EH (cell line): ENCODE measurements at places on chromosomes 2 and 18.

- no peak for DNase-seq
Measured at GRCh38 chr2:230668939-230669303, 43.7 kb upstream of the CAB39 start.

DNA sequence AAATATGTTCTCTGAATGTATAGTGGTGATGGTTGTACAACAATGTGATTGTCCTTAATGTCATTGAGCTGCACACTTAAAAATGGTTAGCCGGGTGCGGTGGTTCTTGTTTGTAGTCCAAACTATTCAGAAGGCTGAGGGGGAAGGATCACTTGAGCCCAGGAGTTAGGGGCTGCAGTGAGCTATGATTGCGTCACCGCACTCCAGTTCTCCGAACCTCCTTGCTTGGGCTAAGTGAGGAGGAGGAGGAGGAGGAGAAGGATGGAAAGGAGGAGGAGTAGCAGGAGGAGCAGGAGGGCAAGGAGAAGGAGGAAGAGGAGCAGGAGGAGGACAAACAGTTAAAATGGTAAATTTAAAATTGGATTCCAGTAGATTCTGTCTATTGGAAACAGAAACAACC lies 10.5 kb downstream of the SLC14A1 start:
- no peak for DNase-seq

- DNase-seq: peak; percentile 9
Measured at GRCh38 chr18:6207116-6207515, 207.6 kb downstream of the L3MBTL4 start.

- DNase-seq: peak; percentile 67
Measured at GRCh38 chr18:59308248-59308937, 10.1 kb downstream of the CPLX4 start.

DNA sequence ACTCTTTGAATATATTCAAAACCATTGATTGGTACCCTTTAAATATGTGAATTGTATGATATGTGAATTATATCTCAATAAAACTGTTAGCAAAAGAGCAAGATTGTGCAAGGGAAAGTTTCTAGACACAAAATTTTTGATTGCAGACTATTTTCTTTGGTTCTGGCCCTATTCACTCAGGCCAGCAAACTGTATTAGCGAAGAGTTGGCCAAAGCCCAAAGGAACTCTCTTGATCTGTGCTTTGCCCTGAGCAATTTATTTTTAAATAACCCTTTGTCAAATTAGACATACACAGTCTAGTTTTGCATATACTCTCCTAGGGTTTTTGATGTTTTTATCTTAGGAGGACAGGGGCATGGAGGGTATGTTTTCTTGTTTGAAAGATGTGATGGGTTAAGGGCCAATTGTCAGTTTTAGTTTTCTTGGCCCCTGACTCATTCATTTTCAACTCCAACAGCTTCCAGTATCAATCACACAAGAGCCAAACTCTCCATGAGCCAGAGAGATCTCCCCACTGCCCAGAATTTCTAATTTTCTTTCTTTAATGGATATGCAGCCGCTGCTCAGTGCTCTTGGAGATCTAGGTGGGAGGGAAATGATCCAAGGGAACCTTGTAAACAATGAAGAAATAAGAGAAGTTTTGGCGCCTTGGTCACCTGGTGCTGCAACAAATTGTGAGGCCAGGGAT lies 231.5 kb downstream of the SRBD1 start:
- DNase-seq: no peak

- peak; percentile 91 for DNase-seq
Measured at GRCh38 chr2:225735844-225736243, 336.3 kb downstream of the NYAP2 start.

GRCh38 chr2:239225371-239225851 lies 175.4 kb downstream of the HDAC4 start:
- no peak for DNase-seq

DNA sequence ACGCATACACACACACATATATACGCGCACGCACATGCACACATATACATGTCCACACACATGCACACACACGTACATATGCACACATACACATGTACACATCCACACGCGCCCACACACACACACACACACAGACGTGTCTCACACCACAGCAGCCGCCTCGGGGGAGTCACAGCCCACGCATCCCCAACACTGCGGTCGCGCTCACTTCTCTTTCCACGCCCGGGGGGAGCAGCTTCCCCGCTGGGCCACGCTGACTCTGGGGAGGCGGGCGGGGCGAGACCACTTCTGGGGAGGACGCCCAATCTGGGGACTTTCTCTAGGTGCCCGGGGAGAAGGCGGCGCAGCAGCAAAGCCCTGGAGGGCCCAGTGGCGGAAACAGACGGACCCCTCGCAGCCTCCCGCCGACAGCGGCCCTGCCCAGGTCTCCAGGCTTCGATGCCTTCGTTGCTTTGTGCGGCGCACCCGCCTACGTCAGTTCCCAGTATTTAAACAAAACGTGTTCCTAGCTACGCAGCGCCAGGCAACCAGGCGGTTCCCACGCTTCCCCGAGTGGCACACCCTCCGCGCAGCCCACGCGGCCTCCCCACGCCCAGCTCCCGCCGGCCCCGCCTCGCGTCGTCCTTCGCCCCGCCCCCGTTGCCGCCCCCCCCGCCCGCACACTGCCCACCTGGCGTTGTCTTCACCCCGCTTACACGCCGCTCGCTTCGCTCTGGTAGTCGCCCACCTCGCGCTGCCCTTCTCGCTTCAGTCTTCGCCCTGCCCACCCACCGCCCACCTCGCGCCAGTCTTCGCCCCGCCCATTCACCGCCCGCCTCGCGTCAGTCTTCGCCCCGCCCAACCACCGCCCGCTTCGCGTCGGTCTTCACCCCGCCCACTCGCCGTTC lies 810 bp upstream of the RBFA start:
- no peak for DNase-seq

DNA sequence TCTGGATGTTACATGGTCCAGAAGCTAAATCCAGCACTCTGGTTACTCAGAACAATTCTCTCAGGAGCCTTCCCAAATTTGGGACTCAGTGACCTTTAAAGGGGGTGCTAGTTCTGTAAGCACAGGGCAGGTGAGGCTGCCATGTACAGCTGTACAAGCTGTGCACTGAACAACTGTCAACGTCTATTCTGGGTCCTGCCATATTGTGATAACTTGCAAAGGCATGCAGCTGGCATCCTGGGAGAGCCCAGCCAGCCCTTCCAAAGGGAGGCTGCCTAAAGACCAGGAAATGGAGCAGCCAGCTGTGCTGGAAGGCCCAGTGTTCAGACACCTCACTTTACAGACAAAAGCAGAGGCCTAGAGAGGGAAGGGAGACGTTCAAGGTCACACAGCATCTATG lies 204.8 kb downstream of the KLHL29 start:
- peak; percentile 32 for DNase-seq

- DNase-seq: no peak
Measured at GRCh38 chr2:32192418-32192817, 26.8 kb downstream of the SLC30A6 start.

GRCh38 chr2:223725494-223725893 lies 111.9 kb downstream of the AP1S3 start:
- DNase-seq: peak; percentile 98

DNA sequence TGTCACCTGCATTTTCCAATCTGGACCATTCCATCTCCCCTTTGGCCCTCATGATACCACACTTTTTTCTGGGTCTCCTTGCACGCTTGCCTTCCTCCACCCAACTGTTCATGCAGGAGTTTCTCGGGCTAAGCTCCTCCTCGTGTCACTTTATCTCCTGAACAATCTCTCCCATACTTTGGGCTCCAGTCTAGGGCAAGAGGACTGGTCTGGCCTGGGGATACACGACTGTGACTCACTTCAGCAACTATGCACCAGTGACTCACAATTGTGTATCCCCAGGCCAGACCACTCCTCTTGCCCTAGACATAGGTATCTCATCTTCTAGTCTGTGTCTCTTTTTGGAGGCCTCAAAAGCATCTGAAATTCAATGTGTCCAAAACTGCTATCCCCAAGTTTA lies 149.4 kb upstream of the PTPRM start:
- DNase-seq: peak; percentile 73

DNA sequence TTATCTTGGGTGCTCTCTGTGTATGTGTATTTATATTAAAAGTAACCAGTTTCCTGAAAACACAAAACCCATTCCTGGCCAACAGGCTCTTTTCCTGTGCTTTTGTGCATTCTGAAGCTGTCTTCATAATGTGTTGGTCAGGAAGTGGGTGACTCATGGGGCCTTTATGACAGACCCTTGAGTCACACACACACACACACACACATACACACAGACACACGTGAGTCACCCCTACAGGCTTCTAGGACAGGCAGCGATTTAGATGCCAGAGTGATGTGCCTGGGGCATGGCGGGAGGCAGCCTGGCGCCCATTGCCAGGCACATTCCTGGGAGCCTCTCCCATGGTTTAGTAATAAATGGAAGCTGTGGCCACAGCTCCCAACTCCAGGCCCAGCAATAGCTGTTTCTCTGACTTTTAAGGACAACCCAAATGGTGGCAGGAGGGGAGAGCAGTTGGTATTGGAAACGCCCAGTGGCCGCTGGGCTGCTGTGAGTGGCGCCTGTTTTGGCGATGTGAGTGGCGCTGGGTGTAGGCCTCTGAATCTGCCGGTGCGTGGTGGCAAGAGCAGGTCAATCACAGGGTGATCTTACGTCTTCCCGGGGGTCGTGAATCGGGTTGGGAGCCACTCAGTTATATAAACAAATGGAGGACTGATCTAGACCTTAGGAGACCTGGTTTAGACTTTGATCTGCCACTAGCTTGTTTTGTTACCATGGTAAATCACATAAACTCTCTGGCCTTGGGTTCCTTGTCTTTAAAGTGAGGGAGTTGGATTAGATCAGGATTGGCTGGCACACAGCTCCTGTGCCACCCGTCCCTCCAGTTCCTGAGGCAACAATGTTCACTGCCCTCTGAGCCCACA lies 150.7 kb upstream of the DLX2 start:
- peak; percentile 100 for DNase-seq

GRCh38 chr2:3073041-3073595 lies 304.5 kb downstream of the EIPR1 start:
- no peak for DNase-seq

DNA sequence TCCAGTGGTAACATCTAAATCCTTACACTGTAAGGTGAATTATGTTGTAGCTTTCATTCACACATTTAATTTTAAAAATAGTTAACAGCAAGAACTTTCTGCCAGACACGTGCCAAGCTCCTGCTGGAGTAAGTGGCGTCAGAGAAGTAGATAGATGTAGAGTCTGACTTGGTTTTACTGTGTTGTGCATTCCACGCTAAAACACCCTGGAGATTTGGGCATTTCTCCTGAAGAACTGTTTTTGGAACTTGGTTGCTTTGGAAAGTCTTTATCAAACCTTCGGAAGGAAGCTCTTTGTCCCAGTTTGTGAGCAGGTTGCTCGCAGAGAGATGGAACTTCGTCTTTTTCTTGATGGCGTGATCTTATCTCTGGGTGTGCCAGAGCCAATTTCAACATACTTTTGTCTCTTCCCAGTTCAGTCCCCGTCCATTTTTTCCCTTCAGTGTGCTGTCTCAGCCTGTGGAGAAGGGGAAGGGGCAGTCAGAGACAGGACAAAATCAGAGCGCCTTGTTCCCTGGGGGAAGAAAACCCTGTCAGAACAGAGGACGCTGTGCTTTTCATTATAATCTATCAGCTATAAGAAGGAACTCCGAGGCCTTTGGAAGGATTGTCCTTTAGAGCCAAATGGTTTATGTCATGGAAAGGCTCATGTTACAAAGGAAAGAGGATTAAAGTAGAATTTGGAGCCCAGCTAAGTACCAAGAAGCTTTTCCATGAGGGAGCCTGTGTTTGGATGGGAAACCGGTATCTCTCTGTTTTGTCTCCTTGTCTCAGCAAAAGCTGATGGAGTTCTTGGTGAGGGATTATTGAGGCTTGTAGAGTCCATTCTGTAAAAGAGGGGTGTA lies 18.9 kb downstream of the GRHL1 start:
- peak; percentile 22 for DNase-seq

DNA sequence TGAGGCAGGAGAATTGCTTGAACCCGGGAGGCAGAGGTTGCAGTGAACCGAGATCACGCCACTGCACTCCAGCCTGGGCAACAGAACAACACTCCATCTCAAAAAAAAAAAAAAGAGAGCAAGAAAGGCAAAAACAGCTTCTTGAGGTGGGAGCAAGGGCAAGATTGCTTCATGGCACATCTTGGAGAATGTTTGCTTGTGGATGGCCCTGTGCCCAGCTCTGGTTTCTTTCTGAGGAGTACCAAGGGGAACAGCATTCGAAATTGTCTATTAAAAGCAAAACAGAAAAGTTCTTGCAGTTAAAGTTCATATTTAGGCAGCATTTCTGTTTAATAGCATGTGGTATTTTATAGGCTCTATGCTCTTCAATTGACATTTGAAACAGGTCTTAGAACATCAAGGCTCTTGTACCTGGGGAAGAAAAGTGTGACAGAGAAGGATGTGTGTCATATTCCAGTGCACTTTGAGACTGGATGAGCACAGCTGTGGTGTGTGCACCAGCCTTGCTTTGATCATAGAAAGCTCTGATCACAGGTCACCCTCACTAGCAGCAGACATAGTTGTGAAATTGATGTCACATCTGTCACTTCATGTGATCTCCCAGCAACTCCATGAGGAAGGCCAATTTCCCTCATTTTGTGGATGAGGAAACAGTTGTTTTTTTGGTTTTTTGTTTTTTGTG lies 154.3 kb downstream of the UXS1 start:
- no peak for DNase-seq

DNA sequence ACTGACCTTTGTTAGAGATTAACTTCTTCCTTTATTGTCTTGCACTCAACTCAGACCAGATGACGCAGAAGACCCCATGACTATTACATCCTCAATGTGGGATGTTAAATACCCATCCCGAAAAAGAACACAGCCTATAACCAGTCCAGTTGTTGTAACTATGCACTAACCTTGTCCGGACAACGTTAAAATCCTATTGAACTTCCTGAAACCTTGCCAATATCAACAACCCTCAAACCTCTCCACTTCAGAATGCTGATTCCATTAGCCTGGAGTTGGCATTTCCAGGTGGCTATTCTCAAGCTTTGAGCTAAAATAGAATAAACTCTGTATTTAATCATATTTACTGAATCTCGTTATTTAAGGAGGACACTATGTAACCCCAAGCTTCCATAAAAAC lies 13.6 kb downstream of the NMS start:
- no peak for DNase-seq

DNA sequence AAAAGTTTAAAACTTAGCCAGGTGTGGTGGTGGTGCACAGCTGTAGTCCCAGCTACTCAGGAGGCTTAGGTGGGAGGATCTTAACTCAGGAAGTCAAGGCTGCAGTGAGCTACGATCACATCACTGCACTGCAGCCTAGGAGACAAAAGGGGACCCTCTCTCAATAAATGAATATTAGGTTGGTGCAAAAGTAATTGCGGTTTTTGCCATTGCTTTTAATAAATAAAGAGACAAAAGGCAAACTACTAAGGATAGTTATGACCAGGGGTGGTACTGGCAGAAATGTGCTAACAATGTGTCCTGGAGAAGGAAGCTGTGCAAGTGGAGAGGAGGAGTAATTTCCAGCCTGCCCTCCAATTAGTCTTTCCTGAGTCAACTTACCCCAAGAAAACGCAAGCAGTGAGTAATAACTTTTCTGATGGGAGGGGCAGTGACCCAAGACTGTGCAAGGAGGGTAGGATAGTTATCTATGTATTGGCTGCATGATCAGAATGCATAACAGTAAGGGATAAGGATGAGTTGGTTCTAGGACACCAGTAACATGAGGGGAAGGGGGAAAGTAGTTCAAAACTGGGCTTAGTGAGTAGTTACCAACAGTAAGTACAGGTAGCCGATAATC lies 1.5 kb downstream of the EXOC6B start:
- peak; percentile 73 for DNase-seq
